Gastroesophageal sphincter (tissue), 4 donors: ENCODE measurements at places on chromosomes 12 and 14.

DNA sequence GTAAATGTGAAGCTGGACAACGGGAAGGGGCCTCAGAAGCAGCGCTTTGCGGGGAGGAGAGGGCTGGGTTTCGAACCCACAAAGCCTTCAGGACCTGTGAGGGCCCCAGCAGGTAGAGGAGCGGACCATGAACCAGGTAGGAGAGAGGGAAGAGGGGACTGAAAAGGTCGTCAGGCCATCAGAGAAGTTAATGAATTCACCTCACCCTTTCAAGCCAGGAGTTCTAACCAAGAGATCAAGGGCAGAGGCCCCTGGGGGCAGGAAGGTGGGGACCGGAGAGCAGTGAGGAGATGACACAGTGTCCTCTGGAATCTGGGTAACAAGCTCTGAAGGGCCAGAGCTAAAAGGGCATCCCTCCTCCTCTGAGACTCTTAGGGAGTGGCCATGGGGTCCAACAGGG, 19.4 kb downstream of the SERPINA1 start:
- ATAC-seq: no peak
- no peak overlapping the region for H3K4me3 ChIP-seq
- peaks cover 16% of the 10 kb centered on the region for H3K27me3 ChIP-seq
- no peaks in the 10 kb centered on the region for H3K36me3 ChIP-seq

DNA sequence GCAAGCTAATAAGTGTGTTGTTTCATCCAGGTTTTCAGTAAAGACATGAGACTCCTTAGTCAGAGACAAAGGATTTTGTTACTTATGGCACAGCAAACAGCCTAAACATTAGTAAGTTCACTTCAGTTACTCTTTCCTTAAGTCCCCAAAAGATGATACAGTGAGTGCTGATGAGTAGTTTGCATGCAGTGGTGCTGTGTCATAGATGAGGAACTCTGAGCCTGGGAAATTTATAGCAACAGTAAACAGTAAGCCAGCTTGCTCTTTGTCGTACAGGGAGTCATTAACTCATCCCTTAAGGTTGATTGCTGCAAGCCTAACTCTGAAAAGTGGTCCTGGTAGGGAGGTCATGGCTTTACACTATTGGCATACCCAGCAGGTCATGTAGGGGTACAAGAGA, 208.6 kb upstream of the OR4E1 start:
- H3K4me1 ChIP-seq: no peaks in the 10 kb centered on the region
- H3K27ac ChIP-seq: no peak overlapping the region
- no peak overlapping the region for H3K4me3 ChIP-seq
- H3K36me3 ChIP-seq: no peaks in the 10 kb centered on the region

- no peak for ATAC-seq
- no peaks in the 10 kb centered on the region for H3K27me3 ChIP-seq
- no peaks in the 10 kb centered on the region for H3K4me1 ChIP-seq
- H3K27ac ChIP-seq: no peak overlapping the region
- no peaks in the 10 kb centered on the region for H3K36me3 ChIP-seq
- no peak overlapping the region for H3K4me3 ChIP-seq
Observed at GRCh38 chr14:85313560-85314207, 216.3 kb upstream of the FLRT2 start.

GRCh38 chr12:93183940-93184671, 193.6 kb upstream of the NUDT4 start:
- peak; percentile 74 for ATAC-seq
- H3K27ac ChIP-seq: peak overlapping the region; percentile 88
- peaks cover 24% of the 10 kb centered on the region for H3K4me1 ChIP-seq
- H3K4me3 ChIP-seq: no peak overlapping the region

DNA sequence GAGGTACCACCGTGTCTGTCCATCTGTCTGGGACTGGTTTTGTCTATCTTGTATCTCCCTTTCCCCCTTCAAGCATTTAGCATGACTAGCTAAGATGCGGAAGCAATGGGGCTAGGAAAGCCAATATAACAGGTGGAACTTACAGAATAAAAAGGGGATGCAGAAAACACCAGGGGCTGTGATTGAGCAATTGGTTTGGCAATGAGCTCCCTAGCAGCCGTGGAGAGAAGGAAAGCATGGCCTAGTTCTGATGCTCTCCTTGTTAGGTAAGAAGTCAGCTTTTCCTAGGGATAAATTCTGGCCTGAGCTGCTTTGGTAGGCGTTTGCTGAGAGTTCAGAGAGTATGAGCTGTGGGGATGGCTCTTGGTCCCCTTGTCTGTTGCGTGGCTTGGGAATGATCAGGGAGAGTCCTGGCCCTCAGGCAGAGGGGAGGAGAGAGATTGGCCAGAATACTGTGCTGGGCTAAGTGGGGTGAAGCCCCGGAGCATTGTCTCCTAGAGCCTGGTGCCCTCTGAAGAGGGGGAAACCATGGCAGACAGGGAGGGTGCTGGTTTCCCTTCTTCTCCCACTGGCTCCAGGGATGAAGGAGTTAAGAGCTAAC, 7.1 kb downstream of the SETD1B start:
- peaks cover 81% of the 10 kb centered on the region for H3K4me1 ChIP-seq
- H3K36me3 ChIP-seq: no peaks in the 10 kb centered on the region
- H3K27me3 ChIP-seq: no peaks in the 10 kb centered on the region
- peak overlapping the region; percentile 64 for H3K4me3 ChIP-seq
- H3K27ac ChIP-seq: peak overlapping the region; percentile 84

GRCh38 chr12:21806255-21806654, 31.7 kb upstream of the KCNJ8 start:
- peaks cover 54% of the 10 kb centered on the region for H3K36me3 ChIP-seq
- no peak overlapping the region for H3K27ac ChIP-seq
- no peaks in the 10 kb centered on the region for H3K4me1 ChIP-seq
- H3K4me3 ChIP-seq: no peak overlapping the region
- no peaks in the 10 kb centered on the region for H3K27me3 ChIP-seq

GRCh38 chr14:21428930-21429329, 27.0 kb downstream of the CHD8 start:
- no peak overlapping the region for H3K4me3 ChIP-seq
- H3K27me3 ChIP-seq: no peaks in the 10 kb centered on the region
- peaks cover 77% of the 10 kb centered on the region for H3K36me3 ChIP-seq
- H3K27ac ChIP-seq: no peak overlapping the region
- H3K4me1 ChIP-seq: no peaks in the 10 kb centered on the region
